Fibroblast of skin of right biceps (primary cell): ENCODE measurements at places on chromosomes 12 and 14.

- DNase-seq: no peak
These were observed 11.7 kb upstream of the CREBL2 start for GRCh38 chr12:12599750-12600643.

DNA sequence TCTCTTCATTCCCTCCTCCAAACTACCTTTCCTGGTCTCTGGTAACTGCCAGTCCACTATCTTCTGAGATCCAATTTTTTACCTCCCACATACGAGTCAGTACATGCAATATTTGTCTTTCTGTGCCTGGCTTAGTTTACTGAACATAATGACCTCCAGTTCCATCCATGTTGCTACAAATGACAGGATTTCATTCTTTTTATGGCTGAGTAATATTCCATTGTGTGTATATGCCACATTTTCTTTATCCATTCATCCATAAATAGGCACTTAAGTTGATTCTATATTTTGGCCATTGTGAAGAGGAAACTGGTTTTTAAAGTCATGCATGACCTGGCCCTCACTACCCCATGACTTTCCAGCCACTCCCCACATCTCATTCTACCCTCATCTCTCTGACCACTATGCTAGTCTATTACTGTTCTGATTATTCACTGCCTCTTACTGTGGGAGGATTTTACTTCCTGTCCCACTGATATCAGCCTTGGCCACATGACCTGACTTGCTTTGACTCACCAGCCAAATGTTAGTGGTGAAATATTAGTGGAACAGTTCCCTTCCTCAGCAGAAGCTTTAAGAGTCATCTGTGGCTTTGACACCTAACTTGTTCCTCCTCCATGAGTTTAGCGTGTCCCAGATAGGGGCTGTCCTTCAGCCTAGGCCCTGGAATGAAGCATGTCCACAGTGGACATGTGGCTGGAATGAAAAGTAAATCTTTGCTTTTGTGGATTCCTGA lies 52.2 kb downstream of the GOLGA5 start:
- peak; percentile 52 for DNase-seq

DNA sequence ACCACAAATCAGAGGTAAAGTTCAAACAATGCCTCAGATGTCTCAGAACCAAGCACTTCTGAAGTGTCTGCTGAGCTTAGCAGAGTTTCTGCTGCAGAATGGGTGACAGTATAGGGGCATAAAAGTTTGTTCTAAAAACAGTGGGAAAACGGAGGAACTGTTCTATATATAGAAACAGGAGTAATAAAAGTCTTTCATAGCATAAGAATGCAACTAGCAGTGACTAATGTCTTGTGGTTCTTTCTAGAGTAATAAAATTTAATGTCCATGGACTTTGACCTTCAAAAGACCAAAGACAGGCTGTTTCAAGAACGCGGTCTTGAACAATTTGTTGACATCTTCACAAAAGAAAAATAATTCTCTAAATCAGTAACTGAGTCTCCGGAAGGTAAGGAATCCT lies 107.5 kb upstream of the FAR2 start:
- peak; percentile 85 for DNase-seq

DNA sequence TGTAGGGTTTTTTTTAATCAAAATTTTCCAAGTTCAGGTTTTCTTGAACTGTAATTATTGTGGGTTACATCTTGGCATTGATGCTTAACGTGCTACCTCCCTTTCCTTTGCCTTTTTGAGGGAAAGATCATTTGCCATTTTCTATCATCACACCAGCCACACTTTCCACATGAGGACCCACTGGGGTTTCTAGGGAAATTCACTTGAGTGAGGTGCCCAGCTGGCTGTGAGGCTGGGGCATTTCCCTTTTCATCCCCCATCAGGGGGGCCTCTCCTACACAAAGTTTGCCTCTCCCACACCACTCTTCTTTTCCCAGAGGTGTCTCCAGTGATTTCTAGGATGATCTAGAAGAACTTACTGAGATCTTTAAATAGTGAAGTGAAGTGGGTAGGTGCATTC lies 335.7 kb downstream of the BMP4 start:
- no peak for DNase-seq
